Osteoblast (primary cell): ENCODE measurements at places on chromosomes 11 and 22. TPM values are rescaled to one million over a fixed set of nuclear protein-coding genes. Genes with fewer than 3 reads are reported as not detected.

GRCh38 chr11:110921742-110922521 is 209.7 kb upstream of the ARHGAP20 start:
- H3K27me3 ChIP-seq, result no peaks in the 10 kb centered on the region
- DNase-seq, result no peak
- no peaks in the 10 kb centered on the region for H3K36me3 ChIP-seq
- H3K27ac ChIP-seq, result no peak overlapping the region

DNA sequence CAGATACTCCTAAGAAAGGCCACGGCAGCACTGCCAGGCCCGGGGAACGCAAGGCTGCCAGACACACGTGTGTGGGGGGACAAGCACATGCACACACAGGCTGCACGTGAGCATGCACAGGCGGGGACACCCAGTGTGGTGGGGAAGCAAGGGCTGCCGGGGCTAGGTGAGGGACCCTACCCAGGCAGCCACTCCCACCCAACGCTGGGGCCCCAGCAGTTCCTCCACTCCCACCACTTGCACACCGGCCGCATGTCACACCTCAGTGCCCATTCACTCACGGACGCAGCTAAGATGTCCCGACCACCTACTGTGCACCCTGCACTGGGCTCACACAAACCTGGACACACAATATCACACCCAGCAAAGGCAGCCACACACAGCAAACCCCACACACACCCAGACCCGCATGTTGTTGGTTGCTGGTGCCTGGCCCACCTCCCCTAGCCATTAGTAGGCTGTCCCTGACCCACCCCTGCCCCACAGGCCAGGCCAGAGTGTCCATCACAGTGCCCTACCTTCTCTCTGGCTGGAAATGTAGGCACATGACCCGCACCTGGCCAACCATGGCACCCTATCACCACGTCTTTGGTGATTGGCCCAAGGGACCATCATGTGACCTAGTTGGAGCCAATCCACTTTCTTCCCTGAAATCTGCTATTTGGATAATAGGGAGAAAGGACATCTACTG is 8.8 kb downstream of the SSTR3 start:
- peaks cover 3% of the 10 kb centered on the region for H3K27me3 ChIP-seq
- no peak overlapping the region for H3K27ac ChIP-seq
- H3K4me3 ChIP-seq, result no peak overlapping the region
- no peaks in the 10 kb centered on the region for H3K36me3 ChIP-seq
- peaks cover 4% of the 10 kb centered on the region for H3K4me1 ChIP-seq

DNA sequence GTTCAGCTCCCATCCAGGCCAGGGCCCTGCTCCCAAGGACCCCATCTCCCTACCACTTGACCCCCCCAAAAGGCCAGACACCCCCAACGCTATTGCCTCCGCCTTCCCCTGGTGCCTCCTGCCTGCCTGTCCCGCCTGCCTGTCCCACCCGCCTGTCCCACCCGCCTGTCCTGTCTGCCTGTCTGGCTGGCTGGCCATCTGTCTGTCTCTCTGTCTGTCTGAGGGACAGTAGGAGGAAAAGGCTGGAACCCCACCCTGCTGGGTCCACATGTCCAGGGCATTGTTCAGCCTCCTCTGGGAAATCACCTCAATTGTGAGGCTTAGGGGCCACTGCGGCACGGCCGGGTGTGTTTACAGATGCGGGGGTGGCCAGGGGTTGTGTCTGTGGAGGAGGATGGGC is 25.3 kb upstream of the CBX7 start:
- peaks cover 38% of the 10 kb centered on the region for H3K4me1 ChIP-seq
- H3K4me3 ChIP-seq, result no peak overlapping the region
- no peaks in the 10 kb centered on the region for H3K36me3 ChIP-seq
- H3K27ac ChIP-seq, result no peak overlapping the region
- no peaks in the 10 kb centered on the region for H3K27me3 ChIP-seq

DNA sequence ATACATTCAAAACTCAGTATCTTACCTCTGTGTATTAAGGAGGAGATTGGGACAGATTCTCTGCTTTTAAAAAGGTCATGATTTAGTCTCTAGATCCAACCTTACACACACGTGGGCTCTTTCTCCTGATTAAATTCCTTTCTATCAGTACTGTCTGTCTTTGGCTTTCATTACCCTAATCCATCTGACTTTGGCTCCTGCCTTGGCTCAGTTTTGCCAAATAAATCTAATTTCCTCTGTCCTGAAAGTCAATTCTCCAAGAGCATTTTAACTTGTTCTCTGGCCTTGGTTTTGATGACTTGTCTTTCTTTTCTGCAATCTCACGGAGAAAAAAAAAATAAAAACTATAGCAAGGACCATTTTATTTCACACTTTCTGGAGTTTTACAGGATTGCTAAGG is 176.6 kb upstream of the PDGFD start:
- no peaks in the 10 kb centered on the region for H3K4me1 ChIP-seq
- H3K4me3 ChIP-seq, result no peak overlapping the region
- no peak overlapping the region for H3K27ac ChIP-seq
- DNase-seq, result no peak

DNA sequence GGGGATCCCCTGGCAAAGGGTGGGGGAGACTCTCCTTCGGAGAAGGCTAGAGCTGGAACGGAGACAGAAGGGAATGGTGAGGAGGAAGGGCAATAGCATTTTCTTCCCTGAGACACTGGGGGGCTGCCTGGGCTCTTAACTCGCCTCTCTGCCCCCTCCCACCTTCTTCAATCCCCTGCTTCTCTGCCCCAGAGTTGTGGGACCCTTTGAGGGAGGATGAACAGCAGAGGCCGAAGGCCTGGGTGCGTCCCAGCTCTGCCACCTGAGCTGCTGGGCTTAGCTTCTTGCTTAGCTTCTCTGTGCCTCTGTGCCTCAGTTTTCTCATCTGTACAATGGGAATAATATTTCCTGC is 72.4 kb downstream of the RTL6 start:
- H3K4me1 ChIP-seq, result no peaks in the 10 kb centered on the region
- H3K36me3 ChIP-seq, result no peaks in the 10 kb centered on the region
- no peak for DNase-seq
- H3K27ac ChIP-seq, result no peak overlapping the region
- H3K27me3 ChIP-seq, result peaks cover 9% of the 10 kb centered on the region

Gene WNT11
- total RNA-seq, result under 0.01 and 0.36 TPM in 2 replicates
